ENCODE measurements at places on chromosomes 3 and 15.

DNA sequence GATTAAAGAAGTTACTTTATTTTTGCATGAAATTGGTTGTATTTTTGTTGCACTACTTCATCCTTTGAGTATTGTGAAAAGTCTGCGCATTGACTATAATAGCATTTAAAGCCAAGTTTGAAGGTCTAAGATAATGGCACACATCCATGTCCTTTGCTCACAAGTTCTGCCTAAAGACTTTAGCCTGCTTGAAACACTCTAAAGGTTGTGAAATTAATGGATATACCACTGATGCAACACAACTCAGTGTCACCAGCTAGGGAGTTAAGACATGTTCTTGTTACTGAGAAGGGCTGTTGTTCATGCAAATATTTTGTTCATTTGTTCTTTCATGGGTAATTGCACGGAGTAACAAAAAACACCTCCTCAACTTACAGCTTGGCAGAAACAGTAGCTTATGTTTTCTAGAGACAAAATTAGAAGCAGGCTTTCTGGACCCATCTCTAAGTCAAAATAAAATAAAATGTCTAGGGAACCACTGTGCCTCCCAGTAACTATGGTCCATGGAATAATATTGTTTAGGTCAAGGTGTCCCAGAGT, 83.9 kb downstream of the PPARG start:
- DNase-seq = no peak

DNA sequence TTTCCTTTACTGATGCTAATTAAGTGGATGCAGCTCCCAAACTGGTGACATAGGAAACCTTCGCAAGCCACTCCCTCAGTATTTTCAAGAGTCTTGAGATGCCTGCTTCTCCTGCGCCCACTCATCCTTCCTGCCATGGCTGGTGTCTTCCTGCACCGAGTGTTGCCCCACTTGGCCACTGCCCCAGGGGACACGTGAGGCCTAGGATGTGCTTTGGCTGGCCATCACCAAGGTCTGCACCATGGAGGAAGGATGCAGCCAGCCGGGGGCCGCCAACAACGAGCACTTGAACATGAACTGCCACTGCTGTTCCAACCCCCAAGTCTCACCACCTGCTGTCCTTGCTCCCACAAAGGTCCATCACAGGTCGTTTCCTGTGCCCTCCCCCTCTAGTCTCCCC, 34.1 kb downstream of the EPHB3 start:
- no peak for DNase-seq

DNA sequence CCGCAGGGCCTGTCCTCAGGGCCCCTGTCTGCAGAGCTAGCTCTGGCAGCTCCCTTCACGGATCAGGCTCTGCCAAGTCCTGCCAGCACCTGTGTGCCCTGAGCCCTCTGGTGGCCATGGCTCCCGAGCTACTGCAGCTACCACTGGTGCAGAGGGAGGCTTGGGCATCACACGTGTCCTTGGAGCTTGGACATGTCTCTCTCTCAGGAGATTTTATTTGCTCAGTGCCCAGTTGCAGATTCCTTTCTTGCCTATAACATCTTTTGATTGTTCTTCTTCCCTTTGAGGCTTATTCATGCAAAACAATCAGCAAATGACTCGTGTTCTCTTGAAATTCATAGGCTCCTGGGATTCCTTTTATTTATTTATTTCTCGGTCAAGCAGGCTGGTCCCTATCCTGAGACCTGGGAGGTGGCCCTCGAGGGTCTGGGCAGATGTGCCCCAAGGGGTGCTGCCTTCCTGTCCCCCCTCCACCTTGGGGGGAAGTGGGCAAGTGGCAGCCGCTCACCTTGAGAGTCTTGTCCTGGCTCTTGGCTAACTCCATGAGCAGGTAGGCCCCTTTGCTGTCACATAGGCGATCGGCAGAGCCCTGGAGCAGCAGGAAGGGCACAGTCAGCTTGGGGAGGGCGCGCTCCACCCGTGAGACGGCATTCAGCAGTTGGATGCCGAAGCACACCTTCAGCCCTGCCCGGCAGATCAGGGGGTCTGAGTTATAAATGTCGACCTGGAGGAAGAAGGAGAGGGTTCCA, 21.9 kb downstream of the ABTB1 start:
- DNase-seq = peak; percentile 31

GRCh38 chr3:178705925-178706324, 169.7 kb downstream of the KCNMB2 start:
- no peak for DNase-seq

GRCh38 chr3:153456833-153457545, 295.0 kb downstream of the RAP2B start:
- DNase-seq = no peak

GRCh38 chr3:51938780-51939425, 2.8 kb downstream of the RRP9 start:
- DNase-seq = no peak

GRCh38 chr3:53083949-53084309, 38.1 kb upstream of the SFMBT1 start:
- no peak for DNase-seq

DNA sequence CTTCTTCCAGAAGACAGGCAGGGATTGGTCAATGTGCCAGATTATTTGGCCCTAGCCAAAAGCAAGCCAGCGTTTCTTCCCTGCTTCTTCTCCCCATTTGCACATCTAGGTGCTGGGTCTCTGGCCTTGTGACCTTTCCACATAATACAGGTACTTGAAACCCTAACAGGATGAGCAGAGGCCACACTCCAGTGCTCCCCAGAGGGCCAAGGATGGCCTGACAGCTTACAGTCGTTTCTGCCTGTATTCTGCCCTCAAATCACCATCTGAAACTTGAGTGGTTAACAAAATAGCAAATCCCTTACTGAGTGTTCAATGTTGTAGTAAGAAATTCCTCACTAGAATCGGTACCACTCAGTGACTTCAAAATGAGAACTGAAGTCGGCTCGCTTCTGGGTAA, 29.1 kb downstream of the MKRN2 start:
- no peak for DNase-seq

DNA sequence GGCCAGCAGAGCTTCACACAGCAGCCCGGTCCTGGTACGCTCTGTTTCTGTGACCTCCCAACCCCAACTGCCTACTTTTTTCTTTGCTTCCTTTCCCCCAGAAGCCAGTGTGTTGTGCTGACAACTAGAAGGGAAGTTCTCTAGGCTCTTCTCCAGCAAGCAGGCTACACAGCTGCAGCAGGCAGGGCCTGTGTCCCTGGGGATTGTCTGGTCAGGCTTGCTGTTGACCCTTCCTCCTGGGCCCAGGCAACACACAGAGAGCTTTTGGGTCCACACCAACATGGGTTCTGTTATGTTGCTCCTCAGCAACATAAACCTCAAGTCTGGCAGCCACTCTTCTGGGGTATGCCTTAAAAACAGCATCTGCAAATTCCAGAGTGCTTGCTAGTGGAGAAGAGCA, 36.2 kb upstream of the TSPAN3 start:
- no peak for DNase-seq

- no peak for DNase-seq
These were observed 57.6 kb upstream of the MEX3B start for GRCh38 chr15:82103468-82103867.

DNA sequence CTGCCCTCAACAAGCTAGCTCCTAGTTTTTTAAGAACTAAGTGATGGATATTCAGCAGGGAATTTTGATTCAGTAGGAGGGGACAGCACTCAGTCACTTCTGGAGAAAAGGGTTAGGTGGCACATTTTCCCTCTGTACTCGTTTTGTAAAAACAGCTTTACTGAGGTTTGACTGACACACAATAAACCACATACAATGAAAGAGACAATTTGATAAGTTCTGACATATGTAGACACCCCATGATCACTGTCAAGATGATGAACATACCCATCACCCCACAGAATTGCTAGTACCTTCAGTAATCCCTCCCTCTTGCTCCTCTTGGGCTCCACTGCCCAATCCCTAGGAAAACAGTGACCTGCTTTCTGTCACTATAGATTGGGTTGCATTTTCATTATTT, 29.0 kb upstream of the PLAAT1 start:
- no peak for DNase-seq

DNA sequence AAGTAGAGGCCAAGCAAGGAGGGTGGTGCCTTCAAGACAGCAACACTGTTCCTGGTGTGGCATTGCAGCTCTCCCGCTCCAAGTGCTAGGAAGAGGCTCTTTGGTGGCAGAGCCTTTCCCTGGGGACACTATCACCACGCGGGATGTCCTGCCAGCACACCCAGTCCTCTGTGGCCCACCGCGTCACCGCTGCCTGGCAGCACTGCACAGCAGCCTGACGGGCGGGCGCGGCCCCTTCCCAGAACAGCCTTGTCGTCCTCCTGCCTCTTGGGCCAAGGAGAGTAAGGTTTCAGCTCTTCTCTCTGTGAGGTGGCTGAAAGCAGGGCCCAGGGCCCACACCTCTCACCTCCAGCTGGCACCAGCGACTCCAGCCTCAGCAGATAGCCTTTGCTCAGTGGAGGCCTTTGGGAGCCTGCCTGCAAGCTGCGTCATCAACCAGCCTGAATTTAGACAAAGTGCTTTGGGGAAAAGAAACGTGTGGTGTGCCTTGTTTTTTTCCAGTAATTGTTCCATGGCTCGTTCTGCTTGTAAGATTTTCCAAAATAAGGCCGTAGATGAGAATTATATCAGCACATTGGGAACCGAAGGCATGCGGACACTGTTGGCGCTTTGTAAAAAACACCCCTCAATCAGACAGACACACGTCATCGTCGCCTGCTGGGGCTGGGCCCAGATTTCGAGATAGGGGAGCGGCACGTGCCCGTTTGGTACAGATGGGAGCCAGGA, 65.0 kb downstream of the AAGAB start:
- DNase-seq = no peak

GRCh38 chr3:40605960-40606359, 81.2 kb downstream of the ZNF621 start:
- DNase-seq = no peak

GRCh38 chr15:92305343-92305742, 88.3 kb upstream of the ST8SIA2 start:
- no peak for DNase-seq

DNA sequence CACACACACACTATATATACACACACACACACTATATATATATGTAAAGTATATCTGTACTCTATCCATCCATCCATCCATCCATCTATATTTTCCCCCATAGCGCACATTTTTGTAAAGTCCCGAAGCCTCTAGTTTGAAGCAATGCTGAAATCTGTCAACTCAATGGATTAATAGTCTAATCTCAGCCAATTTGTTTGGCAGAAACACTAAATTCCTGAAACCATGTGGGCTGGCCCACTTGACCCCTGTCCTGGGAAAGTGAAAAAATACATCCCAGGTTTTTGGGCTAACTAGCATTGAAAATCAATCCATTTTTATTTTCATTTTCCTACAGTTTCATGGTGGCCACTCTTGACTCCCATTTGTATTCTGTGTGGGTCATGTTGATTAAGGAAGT, 166.7 kb downstream of the SLCO3A1 start:
- DNase-seq = no peak

DNA sequence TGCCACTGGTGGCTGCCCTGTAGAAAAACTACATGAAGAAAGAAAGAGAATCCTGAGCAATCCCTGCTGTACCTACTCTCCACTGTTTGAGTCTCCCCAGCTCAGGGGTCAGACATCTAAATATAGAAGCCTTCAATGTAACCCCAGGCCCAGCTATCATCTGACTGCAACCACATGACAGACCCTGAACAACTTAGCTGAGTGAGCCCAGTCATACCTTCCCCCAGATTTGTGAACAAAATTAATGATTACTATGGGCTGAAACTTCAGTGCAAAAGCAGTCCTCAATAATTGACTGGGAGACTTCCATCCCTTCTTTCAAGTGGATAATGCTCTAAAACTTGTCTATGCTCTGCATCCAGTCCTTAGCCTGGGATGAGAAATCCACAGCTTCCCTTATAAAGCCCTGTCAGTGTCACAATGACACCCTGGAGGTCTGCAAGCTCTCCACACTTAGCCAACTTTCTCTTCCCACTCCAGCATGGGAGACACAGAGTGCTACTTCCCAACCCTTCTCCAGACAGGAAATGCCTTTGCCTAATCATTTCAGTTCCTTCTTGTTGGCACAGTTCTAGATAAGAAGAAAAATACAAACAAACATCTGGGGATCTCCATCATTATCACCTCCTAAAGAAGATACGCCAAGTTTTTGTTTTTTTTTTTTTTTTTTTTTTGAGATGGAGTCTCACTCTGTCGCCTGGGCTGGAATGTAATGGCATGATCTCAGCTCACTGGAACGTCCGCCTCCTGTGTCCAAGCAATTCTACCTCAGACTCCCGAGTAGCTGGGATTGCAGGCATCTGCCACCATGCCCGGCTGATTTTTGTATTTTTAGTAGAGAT, 198.5 kb upstream of the GADL1 start:
- DNase-seq = no peak

DNA sequence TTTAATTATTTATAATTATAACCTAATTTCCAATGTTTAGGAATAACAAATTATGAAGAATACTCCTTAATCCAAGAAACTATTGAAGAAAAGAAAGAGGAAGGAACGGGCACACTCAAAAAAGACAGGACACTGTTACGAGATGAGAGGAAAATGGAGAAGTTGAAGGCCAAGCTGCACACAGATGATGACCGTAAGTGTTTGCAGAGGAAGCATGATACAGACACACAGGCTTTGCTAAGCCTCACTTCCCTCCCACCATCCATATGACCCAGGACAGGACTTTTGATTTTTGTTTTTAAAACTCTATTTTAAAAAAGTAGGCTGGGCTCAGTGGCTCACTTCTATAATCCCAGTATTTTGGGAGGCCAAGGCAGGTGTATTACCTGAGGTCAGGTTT, 389.4 kb upstream of the TPM1 start:
- DNase-seq = no peak

DNA sequence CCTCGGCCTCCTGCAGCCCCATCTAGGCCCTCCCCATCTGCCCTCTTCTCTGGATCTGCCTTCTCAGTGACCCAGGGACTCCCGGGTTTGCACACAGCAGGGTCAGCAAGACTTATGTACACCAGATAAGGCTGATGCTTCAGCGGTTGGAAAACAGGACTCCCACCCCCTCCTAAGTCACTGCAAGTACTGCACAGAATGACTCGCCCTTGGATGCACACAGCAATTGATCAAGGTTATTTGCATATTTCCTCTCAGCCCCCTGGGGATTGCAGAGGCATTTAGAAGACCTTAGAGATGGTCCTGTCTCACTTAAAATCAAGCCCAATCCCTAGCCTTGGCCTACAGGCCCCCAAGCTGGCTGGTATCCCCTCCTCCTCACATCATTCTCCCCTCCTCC, 8.9 kb downstream of the ACAN start:
- no peak for DNase-seq

DNA sequence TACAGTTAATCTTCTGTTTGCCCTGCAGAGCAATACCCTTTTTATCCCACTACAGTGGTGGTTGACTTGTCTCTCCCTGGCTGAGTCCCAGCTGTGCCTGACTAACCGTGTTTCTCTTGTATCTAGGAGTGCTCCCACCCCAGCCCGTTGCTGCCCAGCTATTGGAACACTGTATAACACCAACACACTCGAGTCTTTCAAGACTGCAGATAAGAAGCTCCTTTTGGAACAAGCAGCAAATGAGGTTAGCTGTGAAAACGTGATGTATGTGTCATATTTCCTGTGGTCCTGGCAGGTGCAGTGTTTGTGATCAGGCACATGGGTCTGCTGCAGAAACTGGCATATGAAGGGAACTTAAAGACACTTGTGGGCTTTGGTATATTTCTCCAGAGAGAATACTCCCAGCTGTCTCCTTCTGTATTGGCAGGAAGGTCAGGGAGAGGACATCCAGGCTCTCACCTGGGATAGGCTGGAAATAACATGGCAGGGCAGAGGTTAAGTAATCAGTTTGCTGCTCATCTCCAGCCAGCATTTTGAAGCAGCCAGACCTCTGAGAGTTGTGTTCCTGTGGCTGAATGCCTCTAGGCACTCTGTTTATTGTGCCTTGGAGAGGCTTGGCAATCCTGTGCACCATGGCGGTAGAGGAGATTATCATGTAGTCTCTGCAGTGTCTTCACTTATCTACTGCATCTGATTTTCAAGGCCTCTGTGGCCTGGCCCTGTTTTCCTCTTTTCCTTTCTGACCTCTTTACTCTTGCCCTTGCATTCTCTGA, 34.8 kb downstream of the ATG7 start:
- no peak for DNase-seq
